ENCODE measurements at places on chromosomes 5 and 9.
A peak's percentile ranks its signal among the peaks of the same experiment; 100 is the strongest.

DNA sequence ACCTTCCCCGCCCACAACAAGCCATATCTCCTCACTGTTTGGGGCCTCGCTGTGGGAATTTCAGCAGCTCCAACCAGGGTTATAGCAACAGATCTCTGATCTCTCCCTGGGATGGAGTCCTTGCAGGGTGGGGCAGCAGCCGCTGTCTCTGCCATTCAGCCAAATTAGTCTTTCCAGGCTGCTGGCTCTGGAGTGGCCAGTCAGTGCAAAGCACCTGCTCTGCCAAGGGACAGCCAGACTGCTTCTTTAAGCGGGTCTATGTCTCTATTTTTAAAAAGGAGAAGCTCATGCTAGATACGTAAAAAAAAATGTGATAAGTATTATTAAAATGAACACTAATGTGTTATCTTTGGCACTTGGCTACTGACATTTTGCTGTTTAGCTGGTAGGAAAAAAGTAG lies 380.2 kb downstream of the CDH10 start:
- DNase-seq: no peak

GRCh38 chr5:90843443-90843842 lies 284.8 kb downstream of the ADGRV1 start:
- no peak for DNase-seq

DNA sequence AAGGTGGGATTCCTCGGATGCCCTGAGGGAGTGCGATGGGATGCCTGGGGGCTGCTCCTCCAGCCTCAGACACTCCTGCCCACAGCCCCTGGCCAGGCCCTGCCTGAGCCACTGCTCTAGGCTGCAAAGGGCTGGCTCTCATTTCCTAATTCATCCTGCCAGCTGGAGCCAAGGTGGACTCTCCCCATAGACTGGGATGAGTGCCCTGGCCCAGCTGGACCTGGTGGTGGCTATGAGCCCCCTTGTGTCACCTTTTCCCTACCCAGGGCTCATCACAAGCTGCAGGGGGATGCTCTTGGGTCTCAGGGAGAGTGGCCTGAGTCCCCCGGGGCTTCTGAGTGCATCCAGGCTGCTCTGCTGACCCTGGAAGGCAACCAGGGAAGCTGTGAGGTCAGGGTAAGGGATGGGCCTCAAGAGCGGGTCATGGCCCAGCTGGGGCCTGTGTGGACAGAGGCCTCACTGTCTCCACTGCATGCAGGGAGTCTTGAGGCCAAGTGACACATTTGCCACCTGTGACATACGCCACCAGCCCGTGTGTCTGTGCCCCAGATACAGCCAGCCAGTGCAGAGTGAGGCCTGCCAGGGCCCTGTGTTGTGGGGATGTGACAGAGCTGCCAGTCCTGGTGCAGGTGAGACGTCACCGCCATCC lies 102.7 kb upstream of the IER5L start:
- no peak for DNase-seq

DNA sequence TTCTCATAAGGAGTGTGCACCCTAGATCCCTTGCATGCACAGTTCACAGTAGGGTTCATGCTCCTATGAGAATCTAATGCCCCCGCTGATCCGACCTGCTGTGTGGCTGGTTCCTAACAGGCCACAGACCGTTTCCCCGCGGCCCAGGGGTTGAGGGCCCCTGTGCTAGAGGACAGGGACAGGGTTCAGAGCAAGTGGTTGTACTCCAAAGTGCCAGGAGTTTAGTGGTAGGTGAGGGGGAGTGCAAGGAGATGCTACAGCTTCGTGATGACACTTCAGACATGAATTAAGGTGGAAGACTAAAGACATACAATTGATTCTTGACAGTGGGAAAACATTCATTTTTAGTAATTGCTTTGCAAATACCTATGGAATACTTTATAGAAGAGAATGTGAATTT lies 40.5 kb downstream of the SNX24 start:
- no peak for DNase-seq

DNA sequence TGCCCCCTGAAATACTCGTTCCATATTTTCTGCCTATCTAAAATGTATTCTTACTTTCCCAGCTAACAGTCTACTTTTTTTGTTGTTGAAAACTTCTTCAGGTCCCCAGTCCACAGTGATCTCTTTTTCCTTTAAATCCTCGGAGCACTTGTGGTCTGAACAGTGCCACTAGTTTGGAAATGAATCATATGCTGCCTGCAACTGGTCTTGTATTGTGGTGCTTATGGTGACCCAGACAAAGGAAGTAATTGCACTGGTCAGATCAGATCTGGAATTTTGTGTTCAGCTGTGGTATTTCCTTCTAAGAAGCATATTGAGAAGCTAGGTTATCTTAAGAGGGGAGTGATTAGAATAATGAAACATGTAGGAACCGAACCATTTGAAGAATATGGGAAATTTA lies 2.9 kb downstream of the UNC13B start:
- no peak for DNase-seq

DNA sequence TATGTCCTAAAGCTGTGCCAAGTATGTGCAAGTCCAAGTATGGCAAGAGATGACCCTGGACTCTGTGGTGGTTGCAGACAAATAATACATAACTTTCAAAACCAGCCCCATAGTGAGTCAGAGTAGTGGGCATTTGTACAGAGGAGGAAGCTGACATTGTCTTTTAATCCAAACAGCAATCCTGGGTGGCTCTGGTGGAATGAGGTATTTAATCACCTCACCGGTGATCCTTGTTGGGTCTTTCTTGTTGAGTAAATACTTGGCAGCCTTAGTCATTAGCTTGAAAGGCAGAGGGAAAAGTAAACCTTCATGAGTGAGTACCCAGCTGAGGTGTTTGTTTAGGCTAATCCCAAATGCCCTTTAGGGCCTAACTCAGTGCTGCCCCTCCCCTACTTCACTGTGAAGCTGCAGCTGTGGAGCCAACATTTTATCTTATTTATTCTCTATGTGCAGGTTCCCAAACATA lies 148.7 kb upstream of the SLC12A2 start:
- DNase-seq: peak; percentile 89

DNA sequence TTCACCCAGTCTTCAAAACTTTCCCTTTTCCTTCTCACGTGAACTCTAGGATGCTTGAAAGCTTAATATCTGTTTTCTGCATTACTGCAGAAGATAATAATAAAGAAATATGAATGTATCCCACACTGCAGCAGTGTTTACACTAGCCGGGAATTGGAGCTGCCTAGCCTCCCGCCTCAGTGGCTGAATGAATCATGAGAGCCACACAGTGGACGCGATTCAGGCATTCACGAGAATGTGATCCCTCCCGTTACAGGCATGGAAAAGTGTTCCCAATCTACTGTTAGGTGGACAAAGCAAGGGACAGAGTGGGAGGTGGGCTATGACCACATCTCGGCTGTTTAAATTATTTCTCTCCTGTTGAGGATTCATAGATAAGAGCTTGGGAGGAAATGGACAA lies 69.4 kb upstream of the CTSL start:
- no peak for DNase-seq

DNA sequence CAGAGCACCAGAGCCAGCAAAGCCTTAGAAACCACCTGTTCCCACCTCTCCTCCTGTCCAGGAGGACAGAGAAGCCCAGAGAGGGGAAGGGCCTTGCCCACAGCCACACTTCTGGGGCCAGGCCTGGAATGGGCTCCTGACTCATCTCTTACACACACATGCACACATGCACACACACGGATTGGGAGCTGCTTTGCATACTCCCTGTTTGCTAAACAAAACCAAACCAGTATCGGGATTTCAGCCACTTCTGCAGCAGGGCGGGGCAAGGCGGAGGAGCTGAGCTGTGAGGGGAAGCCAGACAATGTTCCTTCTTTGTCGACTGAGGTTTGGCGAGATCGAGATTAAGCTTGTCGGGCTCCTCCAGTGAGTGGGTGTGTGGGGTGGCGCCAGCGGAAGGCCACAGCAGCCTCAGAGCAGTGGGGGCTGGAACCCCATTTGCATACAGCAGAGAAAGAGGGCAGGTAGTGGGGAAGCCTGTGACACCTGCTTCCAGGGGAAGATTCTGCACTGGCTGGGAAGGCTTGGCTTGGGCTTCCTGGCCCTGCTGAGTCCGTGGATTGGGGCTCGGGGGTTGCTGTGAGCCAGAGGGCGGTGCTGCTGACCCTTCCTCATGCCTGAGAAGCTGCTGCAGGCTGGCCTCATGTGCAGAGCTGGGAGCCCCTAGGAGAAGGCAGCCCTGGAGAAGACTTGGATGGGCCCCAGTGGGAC lies 16.1 kb downstream of the GFI1B start:
- DNase-seq: no peak

DNA sequence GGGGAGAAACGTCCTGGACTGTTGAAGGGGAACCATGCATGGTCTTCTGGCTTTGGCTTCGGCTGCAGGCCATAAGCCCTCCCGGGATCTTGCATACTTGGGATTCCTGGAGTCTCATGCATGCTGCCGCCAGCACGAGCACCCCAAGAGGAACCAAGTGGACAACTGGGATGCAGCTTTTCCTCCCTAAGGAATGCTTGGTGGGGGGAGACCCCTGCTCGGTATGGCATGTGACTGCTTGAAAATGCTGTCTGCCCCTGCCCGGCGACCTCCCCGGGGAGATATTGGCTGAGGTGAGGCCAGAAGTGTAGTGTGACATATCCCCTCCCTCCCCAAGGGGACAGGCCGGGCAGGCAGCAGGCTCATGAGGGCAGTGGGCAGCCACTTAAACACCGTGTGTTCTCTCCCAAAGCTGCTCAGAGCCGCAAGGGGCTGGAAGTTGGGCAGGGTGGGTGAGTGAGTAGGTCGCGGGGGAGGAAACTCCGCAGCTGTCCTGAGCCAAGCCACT lies 15.7 kb downstream of the TMEM171 start:
- DNase-seq: no peak

DNA sequence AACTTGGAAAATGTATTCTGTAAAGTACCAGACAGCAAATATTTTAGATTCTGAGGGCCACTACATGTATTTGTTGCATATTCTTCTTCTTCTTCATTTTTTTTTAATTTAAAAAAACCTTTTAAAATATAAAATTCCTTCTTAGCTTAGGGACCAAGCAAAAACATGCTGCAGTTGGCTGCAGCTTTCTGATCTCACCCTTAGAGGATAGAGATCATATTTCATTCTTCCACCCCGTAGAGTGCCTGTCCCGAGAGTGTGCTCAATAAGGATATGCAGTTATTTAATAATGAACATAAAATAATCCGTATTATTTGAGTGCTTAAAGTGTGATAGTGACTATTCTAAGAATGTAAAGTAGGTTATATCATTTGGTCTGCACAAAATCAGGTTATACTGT lies 204.2 kb upstream of the CD180 start:
- DNase-seq: no peak

DNA sequence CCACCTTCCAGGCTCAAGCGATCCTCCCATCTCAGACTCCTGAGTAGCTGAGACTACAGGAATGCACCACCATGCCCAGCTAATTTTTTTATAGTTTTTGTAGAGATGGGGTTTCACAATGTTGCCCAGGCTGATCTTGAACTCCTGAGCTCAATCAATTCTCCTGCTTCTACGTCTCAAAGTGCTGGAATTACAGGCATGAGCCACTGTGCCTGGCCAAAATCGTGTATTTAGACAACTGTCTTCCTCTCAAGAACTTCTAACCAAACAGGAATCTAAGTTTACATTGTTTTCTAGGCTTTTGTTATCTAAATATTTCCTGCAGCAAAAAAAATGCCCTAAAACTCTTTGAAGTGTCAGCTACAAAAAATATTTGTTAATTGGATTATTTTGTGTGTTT lies 78.8 kb downstream of the NLN start:
- DNase-seq: no peak

DNA sequence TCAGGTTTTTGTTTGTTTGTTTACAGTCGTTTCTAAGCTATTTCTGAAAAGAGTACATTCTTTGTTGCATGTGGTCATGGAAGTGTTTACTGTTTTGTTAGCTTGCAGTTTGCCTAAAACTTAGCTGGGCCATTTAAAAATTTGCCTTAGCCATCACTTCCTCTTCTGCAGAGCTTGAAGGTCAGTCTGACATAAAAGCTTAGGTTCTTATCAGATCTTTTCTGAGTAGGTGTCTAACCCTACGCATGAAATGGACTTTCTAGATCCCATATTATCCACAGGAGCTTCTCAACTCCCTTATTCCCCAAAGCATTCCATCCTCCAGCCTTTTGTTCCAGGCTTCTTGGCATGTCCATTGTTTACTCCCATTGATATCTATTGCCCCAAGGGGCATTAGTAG lies 90.3 kb downstream of the AP3B1 start:
- DNase-seq: no peak

DNA sequence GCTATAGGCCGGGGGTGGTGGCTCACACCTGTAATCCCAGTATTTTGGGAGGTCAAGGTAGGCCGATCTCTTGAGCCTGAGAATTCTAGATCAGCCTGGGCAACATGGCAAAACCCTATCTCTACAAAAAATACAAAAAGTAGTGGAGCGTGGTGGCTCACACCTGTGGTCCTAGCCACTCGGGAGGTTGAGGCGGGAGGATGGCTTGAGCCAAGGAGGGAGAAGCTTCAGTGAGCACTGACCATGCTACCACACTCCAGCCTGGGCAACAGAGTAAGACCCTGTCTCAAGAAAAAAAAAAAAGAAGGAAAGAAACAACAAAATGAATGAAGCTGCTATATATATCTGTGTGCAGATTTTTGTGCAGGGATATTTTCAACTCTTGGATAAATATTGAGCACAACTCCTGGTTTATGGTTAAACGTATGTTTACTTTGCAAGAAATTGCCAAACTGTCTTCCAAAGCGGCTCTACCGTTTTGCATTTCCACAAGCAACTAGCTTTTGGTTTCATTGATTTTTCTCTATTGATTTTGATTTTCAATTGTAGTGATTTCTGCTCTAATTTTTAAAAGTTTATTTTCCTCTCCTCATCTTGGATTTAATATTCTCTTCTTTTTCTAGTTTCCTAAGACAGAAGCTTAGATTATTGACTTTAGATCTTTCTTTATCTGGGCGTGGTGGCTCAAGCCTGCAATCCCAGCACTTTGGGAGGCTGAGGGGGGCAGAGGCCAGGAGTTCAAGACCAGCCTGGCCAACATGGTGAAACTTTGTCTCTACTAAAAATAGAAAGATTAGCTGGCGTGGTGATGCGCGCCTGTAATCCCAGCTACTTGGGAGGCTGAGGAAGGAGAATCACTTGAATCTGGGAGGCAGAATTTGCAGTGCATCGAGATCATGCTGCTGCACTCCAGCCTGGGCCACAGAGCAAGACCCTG lies 49.2 kb downstream of the SPIN1 start:
- DNase-seq: no peak

GRCh38 chr5:32302835-32303754 lies 9.6 kb downstream of the MTMR12 start:
- DNase-seq: no peak

GRCh38 chr5:73303148-73304079 lies 130.4 kb downstream of the TMEM174 start:
- DNase-seq: no peak

Measured in SHP77 treated with DMSO at 0.1 percent for 48 hours (cell line).